Liver (tissue), 10 donors: ENCODE measurements at places on chromosomes 3 and 15. TPM values are rescaled to one million over a fixed set of nuclear protein-coding genes. Genes with fewer than 3 reads are reported as not detected.

GRCh38 chr3:99761415-99762165 is 56.1 kb upstream of the CMSS1 start:
- DNase-seq: no peak

DNA sequence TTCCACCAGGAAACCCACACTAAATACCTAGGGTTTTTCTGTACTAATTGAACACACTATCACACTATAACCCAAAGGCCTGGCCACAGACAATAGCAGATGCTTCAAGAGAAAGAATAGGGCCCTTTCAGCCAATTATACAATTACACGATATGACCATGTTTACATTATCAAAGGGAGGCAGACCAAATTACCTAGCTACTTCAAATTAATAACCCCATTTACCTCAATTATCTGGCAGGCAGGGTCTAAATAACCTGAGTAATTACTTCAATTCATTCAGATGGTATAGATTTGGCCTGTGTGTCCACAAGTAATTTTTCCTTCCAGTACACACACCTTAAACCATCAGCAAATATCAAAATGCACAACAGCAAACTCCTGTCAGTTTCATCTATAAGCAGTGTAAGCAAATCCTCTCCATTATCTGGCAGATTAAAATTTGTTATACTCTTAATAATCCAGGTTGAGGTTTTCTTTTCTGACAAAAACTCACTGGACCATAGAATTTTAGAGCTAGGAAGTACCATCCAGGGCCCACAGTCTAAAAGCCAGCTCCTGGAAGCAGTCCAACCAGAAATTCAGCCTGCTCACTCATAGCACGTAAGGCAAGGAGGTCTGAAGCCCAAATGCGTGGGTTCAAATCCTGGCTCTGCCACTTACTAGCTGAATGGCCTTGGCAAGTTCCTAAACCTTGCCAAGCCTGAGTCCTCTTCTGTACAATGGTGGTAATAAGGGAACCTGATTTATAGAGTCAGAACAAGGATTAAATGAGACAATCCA is 51.8 kb downstream of the RFTN1 start:
- DNase-seq: no peak

GRCh38 chr15:80582816-80583423 is 112.2 kb upstream of the ABHD17C start:
- DNase-seq: no peak

GRCh38 chr3:109806929-109807328 is 469.6 kb upstream of the DPPA4 start:
- DNase-seq: no peak

Gene MNS1
- total RNA-seq: 0.08 TPM

DNA sequence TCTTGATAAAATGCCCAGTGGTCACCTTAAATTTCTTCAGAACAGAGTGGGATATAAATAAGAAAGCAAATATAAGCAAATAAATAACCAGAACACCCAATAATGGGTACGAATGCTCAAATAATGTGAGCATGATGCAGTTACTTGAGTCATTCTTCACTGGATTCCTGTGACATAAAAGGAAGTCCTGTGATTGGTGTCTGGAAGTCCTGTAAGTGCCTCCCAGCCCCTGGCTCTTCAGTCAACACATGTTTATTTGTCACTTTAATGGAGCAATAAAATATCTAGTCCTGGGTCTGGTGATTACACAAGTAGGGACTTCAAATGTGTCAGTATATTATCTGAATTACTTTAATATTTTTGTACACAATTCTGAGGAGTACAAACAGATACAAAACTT is 30.4 kb downstream of the TMEM212 start:
- no peak for DNase-seq
